ENCODE measurements at places on chromosomes 12 and 14. TPM values are rescaled to one million over a fixed set of nuclear protein-coding genes. Genes with fewer than 3 reads are reported as not detected.

B4GALNT3 gene
- total RNA-seq = 43.4 TPM

LACRT gene
- total RNA-seq = not detected

TEX22 gene
- total RNA-seq = 0.99 TPM

GRCh38 chr14:88868558-88869159, 44.2 kb downstream of the TTC8 start:
- DNase-seq = no peak

GRCh38 chr14:75877292-75877691, 104.5 kb downstream of the TGFB3 start:
- DNase-seq = no peak

DNA sequence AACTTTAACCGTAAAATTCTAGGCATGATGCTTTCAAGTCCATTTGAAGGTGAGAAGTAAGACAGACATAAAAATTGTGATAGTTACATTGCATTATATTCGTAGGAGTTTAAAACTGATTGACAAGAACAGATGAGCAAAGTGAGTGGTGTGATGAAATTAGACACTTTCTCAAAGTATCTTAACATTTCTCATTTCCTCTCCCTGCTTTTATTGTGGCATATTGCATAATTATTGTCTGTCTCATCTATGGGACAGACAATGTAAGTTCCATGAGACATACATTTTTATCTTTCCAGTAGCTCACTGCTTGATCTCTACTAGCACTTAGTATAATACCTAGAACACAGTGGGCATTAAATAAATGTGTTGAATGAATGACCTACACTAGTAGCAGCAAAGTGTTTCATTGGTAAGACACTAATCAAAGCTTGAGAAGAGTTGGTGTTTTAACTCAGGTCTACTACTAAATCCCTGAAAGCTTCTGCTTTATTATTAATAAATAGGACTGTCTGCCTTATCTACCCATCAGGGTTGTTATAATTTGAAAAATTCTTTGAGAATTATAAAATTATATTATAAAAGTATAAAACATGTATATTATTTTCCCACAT, 19.0 kb downstream of the A2M start:
- no peak for DNase-seq

GRCh38 chr12:18975933-18976332, 153.6 kb upstream of the PLEKHA5 start:
- DNase-seq = no peak

DNA sequence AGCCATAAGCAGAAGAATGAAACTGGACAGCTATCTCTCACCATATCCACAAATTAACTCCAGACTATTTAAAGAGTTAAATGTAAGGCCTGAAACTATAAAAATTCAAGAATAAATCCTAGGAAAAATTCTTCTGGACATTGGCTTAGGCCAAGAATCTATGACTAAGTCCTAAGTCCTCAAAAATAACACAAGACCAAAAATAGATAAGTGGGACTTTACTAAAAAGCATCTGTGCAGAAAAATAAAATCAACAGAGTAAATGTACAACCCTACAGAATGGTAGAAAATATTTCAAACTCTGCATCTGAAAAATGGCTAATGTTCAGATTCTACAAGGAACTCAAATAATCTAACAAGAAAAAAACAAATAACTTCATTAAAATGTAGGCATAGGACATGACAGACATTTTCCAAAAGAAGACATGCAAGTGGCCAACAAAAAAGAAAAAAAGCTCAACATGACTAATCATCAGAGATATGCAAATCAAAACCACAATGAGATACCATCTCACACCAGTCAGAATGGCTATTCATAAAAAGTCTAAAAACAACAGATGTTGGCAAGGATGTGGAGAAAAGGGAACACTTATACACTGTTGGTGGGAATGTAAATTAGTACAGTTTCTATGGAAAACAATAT, 61.0 kb upstream of the PPFIA2 start:
- no peak for DNase-seq
